ENCODE measurements at places on chromosomes 5 and 9. TPM values are rescaled to one million over a fixed set of nuclear protein-coding genes. Genes with fewer than 3 reads are reported as not detected.

The SNAPC4 gene
- 15.4 TPM for total RNA-seq

The LCN15 gene
- total RNA-seq: not detected

The PCDHB12 gene
- total RNA-seq: not detected

The CLIC3 gene
- total RNA-seq: not detected

The AFAP1L1 gene
- not detected for total RNA-seq

The PANK3 gene
- total RNA-seq: 72.3 TPM

The FOXD4L4 gene
- 0.53 TPM for total RNA-seq

The ADAMTS16 gene
- total RNA-seq: not detected

The NMUR2 gene
- total RNA-seq: not detected

The TEX48 gene
- not detected for total RNA-seq

The PCDHGA1 gene
- total RNA-seq: 1.9 TPM

The NINJ1 gene
- total RNA-seq: 18.3 TPM

The TLR4 gene
- 10.0 TPM for total RNA-seq

The PCDHA7 gene
- not detected for total RNA-seq

The NSUN2 gene
- 122 TPM for total RNA-seq

The TXNDC8 gene
- not detected for total RNA-seq

The PLPP7 gene
- 0.28 TPM for total RNA-seq

The SLC1A3 gene
- not detected for total RNA-seq

The PHF24 gene
- not detected for total RNA-seq

The C5orf24 gene
- 42.4 TPM for total RNA-seq

The NIM1K gene
- total RNA-seq: 0.68 TPM

The SEMA6A gene
- total RNA-seq: not detected

The SLC25A2 gene
- 1.6 TPM for total RNA-seq

The IL4 gene
- not detected for total RNA-seq

The IL9 gene
- total RNA-seq: not detected

The WDR38 gene
- total RNA-seq: not detected

The OR1Q1 gene
- not detected for total RNA-seq

The PCDHGA11 gene
- total RNA-seq: 3.4 TPM

The SHB gene
- 0.55 TPM for total RNA-seq

The GPR151 gene
- not detected for total RNA-seq

The SLC6A3 gene
- not detected for total RNA-seq

The ATP10B gene
- total RNA-seq: not detected

The SH3TC2 gene
- not detected for total RNA-seq

The NR6A1 gene
- total RNA-seq: 23.0 TPM

The C8G gene
- total RNA-seq: 2.2 TPM

The AMBP gene
- total RNA-seq: not detected

The CD274 gene
- total RNA-seq: 0.15 TPM

The GHR gene
- not detected for total RNA-seq

The SHLD3 gene
- 4.3 TPM for total RNA-seq

The PLCXD3 gene
- not detected for total RNA-seq

The NME5 gene
- not detected for total RNA-seq

The SET gene
- total RNA-seq: 686 TPM

The LHX2 gene
- total RNA-seq: not detected

The OMD gene
- total RNA-seq: not detected

The ECM2 gene
- total RNA-seq: not detected

The PHPT1 gene
- total RNA-seq: 49.9 TPM

The OR13F1 gene
- total RNA-seq: not detected

The FST gene
- total RNA-seq: 0.57 TPM

The SNX24 gene
- 14.5 TPM for total RNA-seq

Measured in OCI-LY7 (cell line).